Stimulated activated CD8-positive, alpha-beta memory T cell treated with anti-CD3 and anti-CD28 coated beads, Interleukin-15, amount 100 ng/mL, for 4 hours (primary cell): ENCODE measurements at places on chromosomes 7 and 10.

- DNase-seq, result no peak
Measured at GRCh38 chr10:92755725-92756124, 66.0 kb downstream of the HHEX start.

DNA sequence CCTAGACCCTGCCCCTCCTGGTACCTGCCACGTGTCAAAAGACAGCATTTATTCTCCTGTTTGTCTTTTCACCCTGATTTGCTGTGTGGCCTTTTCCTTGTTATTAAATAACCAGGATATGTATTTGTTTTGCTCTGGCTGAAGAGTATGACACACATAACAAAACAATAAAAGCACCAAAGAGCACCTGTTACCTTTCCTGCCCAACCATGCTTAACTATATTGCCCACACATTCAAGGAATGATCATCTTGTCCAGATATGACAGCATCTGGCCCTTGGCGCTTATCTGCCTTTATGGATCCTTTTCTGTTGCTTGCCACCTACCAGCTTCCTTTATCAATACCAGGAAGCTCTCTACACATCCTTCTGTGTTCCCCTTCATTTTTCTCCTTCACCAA lies 357.7 kb downstream of the FGFR2 start:
- DNase-seq, result no peak

DNA sequence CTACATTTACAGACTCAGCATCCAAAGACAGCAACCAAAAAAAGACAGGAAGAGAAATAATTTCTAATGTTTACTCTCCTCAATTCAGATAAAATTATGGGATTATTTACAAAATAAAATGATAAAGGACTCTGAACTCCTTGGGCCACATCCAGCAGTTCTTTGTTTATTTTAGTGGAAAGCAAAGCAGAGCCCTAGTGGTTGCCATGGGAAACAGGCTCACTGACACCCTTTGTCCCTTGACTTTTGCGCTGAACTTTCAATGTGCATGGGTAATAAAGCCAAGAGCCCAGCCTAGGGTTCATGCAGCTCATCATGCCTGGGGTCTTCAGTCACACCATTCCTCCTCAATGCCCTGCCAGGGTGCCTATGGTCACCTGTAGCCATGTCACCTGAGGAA lies 442.6 kb upstream of the IGFBP3 start:
- DNase-seq, result no peak

GRCh38 chr7:147571436-147572185 lies 1019.0 kb upstream of the C7orf33 start:
- no peak for DNase-seq

GRCh38 chr7:117308891-117309290 lies 14.0 kb downstream of the WNT2 start:
- no peak for DNase-seq

DNA sequence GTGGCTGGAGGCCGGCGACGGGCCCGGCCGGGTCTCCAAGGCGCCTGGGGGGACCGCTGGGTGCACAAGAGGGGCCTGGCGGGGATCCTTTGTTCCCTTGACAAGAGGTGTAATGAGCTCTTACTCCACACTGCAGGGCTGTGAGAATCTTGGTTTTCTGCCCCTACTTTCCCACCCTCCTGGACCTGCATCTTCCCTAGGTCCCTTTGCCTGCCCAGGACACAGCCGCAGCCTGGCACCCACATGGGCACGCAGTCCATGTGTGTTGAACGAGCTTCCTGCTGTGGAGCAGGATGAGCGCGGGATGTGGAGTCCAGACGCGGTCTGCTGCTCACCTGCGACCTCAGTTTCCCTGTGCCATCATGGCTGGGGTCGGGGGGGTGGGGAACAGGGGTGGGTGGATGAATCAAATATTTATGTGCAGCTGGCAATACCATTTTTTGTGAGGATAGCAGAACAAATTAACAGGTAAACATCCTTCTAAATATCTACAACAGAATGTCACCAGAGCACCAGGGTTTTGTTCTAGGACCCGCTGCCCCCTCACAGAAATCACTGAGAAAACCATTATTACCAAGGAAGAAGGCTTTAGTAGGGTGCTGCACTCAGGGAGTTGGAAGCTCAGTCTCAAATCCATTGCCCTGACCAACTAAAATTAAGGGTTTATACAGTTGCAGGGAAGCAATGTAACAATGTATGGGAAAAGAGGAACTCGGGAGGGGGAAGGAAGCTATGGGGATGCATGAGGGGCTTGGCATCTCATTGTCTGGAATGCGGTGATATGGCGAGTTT lies 474 bp upstream of the NSMCE4A start:
- no peak for DNase-seq

DNA sequence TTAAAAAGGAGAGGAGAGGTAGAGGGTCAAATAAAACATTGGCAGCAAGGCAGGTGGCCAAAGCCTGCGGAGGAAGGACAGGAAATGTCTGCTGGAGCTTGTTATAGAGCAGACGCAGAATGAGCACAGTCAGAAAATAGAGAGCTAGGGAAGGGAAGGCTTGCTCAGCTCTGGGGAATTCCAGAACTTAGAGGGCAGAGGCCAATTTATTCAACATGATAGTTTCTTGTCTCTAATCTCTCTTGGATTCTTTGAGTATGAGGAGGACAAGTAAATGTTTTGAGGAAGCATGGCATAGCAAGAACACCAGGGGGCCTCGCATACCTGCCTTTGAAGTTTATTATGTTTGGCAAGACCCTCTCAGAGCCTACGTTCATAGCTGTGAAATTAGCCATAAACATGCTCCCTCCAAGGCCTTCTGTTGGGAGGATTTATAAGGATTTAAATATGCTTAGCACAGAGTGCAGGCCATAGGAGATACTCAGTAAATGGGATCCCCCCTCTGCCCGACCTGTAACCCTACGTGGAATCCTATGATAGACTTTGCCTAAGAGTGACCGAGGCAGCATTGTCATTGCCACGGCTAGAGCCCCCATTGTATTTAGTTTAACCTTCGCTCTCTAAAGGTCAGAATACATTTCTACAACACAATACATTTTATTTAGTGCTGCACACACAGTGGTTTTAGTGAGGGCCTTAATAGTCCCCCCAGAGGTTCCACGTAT lies 293.9 kb downstream of the CCDC3 start:
- DNase-seq, result no peak

- peak; percentile 38 for DNase-seq
Measured at GRCh38 chr7:114922026-114922651, at the start of gene MDFIC. TSS of gene MDFIC (plus strand) at chr7:114922094. CDS start at chr7:114923034, 940 bp downstream.

DNA sequence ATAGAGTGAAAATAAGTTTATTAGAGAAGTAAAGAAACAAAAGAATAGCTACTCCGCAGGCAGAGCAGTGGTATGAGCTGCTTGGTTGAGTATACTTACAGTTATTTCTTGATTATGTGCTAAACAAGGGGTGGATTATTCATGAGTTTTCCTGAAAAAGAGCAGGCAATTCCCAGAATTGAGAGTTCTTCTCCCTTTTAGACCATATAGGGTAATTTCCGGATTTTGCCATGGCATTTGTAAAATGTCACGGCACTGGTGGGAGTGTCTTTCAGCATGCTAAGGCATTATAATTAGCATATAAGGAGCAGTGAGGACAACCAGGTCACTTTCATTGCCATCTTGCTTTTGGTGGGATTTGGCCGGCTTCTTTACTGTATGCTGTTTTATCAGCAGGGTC lies 25.7 kb upstream of the GALNT17 start:
- no peak for DNase-seq

DNA sequence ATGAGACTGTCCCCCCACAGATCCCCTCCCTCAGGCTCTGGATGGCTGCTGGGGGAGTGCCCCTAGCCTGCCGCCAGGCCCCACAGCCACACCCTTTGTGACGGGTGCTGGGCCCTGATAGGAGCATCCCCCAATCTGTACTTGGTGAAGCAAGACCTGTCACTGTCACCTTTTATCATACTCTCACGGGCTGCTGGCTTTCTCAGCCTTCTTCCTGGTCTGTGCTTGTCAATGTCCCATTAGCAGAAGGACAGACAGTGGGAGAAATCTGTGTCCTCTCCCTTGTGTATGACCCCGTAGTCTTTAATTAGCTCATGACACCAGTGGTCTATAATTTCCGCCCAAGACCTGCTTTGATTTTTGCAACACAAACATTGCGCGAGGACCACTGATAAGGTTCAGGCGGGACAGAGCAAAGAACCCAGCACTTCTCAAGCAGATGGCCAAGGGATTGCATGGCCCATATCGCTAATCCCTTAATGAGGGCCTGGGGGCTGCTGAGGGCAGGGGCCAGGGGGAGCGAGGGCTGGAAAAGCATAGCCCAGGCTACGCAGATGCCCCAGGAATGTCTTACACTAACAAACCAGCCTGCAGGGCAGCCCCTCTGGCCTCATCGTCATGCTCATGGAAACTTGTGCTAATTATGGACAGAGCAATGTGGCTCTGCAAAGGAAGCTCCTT lies 127.8 kb downstream of the PTPN20 start:
- no peak for DNase-seq

- DNase-seq, result no peak
Measured at GRCh38 chr10:18321371-18321770, 181.1 kb downstream of the CACNB2 start.

DNA sequence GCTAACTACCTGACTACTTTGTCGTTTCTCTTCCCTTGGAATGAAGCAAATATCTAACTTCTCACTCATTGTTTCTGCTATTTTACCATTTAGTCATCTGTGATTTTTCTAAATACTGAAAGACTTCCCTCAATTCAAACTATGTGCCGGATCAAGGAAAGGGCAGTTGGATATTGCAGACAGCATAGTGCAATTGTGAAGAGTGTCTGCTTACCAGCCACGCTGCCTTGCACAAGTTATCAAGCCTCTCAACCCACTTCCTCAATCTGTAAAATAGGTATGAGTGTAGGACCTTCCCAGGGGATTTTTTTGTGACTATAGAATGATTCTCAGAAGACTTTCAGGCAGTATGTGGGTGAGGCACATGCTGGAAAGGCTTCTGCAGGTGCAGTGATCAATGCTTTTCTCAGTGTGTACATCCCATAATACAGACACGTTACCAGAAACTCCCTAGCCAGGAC lies 54.3 kb downstream of the EGFR start:
- no peak for DNase-seq

DNA sequence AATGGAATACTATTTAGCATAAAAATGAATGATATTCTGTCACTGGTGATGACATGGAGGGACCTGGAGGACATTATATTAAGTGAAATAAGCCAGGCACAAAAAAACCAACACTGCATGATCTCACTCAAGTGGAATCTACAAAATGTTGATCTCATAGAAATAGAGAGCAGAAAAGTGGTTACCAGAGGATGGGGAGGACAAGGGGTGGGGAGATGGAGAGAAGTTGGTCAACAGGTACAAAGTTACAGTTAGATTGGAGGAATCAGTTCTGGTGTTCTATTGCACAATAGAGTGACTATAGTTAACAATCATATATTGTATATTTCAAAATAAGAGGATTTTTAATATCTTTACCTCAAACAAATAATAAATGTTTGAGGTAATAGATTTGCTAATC lies 24.7 kb upstream of the SLC18A3 start:
- DNase-seq, result no peak

- no peak for DNase-seq
Measured at GRCh38 chr10:80413271-80413996, 5.1 kb downstream of the PRXL2A start.
